GM23338 (cell line): ENCODE measurements at places on chromosomes 6 and 20. TPM values are rescaled to one million over a fixed set of nuclear protein-coding genes. Genes with fewer than 3 reads are reported as not detected.

The SIGLEC1 gene
- total RNA-seq, result not detected in 2 replicates

The MICAL1 gene
- total RNA-seq, result 77.8 TPM in 2 replicates

The SLC17A2 gene
- not detected in 2 replicates for total RNA-seq

The STX7 gene
- total RNA-seq, result 19.6 and 22.4 TPM in 2 replicates

The PRL gene
- not detected in 2 replicates for total RNA-seq

The PAK5 gene
- 1.1 and 1.2 TPM in 2 replicates for total RNA-seq

The SLC17A1 gene
- not detected in 2 replicates for total RNA-seq

The TBXT gene
- total RNA-seq, result 0.39 TPM in 1 of 2 replicates, not detected in the other

The OVOL2 gene
- 11.2 and 21.1 TPM in 2 replicates for total RNA-seq

The CDSN gene
- 0.07 TPM in 1 of 2 replicates, not detected in the other for total RNA-seq

- no peak for DNase-seq
These were observed 14.6 kb upstream of the SYNJ2 start for GRCh38 chr6:157967020-157967419.

DNA sequence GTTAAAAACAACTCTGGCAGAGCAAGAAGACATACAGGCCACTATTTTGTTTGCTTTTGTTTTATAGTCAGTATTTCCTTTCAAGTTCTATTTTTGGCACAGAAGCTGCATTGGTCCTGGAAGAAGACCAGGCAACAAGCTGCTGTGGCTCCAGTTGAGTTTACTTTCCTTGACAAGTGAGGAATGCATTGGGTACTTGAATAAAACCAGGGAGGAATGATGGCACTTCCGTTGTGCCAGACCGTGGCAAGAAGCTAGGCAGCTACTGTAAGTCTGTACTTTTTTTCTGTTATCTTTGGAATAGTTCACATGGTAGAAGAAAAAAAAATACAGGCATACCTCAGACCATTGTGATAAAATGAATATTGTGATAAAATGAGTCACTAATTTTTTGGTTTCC is 66.3 kb downstream of the NCOA3 start:
- no peak for DNase-seq

DNA sequence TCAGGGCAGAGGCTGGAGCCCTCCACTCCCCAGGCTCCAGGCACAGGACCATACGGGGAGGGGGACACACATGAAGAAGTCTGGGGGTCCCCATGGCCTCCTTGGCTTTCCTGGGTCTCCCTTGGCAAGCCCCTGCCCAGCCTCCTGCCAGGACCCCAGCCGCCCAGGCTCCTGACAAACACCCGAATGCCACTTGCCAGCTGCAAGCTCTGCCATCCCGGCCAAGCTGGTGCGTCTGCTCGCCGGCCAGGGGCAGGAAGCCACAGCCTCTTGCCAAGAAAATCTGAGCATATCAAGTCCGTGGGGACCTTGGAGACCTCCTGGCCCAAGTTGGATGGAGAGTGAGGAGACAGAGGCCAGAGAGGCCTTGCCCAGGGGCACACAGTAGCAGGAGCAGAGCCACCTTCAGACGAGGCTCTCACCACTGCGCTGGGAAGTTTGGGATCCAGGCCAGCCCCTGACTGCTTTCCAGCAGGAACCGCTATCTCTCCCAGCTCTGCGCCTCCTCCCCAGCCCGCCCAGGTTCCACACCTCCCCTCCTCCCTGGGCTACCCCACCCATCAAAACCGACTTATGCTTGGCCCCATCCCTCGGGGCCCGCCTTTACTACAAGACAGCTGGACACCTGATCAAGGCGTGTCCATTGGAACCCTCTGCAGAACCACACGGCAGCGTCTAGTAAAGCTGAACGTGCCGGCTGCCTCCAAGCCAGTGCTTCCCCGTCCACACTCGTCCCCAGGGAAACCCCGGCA is 80.2 kb downstream of the GRM4 start:
- DNase-seq, result no peak

- no peak for DNase-seq
These were observed 54.9 kb upstream of the AIG1 start for GRCh38 chr6:143005816-143006215.

DNA sequence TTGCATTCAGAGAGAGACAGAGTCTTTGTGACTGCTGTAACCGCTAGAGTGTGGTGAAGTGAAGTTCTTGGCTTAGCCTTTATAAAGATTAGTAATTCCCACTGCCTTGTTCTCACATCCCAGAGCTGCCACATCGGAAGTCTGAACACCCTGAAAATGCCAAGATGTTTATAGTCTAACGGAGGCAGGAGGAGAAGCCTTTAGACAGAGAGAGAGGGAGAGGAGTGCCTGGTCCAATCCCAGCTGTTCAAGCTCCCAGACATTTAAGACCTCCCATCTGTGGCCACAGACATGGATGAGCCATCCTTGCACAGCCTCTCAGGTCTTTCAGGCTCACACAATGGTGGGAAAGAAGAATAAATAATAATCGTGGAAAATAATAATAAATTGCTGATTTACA is 1422.8 kb upstream of the EYS start:
- peak; percentile 1 for DNase-seq

DNA sequence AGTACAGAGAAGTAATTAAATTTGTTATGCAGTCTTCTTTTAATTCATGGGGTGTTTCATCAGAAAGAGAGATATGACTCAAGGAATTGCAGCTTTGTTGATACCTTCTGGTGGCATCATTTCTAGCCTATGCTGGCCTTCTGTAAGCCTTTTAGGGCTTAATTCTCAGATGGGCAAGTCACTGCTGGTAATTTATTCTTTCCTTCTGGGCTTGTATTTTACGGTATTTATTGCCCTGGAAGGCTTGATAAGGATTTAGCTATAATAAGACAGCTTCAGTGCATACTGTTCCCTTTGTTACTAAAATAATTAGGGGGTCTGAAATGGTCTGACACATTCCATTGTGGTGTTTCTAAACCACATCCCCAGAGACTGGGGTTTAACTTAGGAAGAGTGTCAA is 57.9 kb upstream of the EMILIN3 start:
- DNase-seq, result no peak

DNA sequence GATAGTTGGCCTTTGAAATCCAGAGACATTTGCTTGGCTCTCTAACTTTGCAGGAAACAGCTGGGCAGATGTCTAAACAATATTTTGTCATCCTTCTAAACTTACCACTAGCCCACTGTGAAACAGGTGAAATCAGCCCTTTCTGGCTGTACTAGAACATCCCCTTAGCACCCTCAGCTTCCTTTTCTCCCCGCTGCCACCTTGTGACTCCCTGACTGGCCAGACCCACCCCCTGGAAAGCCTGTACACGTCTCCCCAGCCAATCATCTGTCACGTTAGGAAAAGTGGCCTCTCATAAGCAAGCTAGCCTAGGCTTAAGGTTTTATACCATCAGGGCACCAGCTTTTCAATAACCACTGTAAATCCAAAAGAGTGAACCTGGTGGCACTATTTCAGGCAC is 88.6 kb upstream of the E2F3 start:
- no peak for DNase-seq

DNA sequence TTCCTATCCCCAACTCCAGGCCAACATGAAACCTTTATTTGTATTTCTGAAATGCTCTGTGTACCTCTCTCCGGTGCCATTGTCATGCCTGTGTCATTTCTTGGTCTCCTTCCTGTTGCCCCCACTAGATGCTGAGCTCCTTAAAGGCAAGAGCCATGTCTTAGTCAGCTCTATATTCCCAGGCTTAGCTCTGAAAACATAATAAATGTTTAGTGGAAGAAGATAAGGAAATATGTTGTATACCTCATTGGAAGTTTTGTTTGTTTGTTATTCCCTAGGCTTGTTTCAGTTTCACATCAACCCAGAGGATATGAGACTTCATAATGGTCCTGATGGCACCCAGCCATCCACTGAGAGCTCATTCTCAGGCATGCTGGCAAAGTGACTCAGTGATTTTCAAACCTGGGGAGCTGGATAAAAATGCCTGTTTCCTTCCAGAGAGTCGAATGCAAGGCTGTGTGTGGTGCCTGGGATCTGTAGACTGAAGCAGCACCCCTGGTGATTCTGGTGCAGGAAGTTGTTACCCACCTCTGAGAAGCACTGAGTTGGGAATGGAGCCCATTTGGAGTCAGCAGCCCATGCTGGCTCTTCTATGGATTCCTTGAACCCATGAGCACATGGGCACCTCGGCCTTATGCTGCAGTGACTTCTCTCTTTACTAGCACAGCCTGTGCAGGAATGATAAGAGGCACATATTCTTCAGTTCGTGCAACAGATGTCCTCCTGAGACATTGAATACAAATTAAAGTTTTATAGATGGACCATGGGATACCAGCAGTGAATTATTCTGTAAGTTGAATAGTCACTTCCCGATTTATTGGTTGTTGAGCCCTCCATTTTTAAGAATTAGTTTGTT is 205.2 kb downstream of the FARS2 start:
- no peak for DNase-seq

DNA sequence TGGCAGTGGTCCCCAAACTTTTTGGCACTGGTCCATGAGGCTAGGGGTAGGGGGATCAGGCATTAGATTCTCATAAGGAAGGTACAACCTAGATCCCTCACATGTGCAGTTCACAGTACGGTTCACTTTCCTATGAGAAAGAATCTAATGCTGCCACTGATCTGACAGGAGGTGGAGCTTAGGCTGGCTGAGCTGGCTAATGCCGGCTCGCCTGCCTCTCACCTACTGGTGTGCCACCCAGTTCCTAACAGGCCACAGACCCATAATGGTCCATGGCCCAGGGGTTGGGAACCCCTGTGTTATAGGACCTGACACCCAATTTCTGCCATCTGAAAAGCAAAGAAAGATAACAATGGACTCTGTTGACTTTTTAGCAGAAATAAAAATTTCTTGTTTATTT is 199.6 kb downstream of the GMPR start:
- no peak for DNase-seq

- DNase-seq, result no peak
These were observed 117.5 kb upstream of the COL21A1 start for GRCh38 chr6:56364827-56365339.

- DNase-seq, result no peak
These were observed 111.3 kb downstream of the RNF144B start for GRCh38 chr6:18498408-18498807.

DNA sequence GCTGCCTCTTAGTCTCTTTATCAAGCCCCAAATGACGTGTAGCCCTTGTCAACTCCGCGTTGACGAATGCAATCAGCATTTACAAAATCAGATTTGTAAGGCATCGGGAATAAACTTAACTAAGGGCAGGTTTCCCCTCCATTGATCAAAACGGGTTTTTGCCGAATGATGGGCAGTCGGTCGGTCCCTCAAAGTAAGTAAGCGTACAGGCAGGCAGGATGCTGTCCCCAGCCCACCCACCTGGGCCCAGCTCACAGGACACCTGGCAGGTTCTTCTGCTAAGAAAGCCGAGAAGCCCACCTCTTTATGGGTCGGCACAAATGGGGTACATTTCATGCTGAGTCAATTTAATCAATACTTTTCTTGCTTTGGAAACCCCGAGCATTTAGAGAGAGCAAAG is 22.0 kb upstream of the MAFB start:
- no peak for DNase-seq
